ENCODE measurements at places on chromosomes 1 and 21.

DNA sequence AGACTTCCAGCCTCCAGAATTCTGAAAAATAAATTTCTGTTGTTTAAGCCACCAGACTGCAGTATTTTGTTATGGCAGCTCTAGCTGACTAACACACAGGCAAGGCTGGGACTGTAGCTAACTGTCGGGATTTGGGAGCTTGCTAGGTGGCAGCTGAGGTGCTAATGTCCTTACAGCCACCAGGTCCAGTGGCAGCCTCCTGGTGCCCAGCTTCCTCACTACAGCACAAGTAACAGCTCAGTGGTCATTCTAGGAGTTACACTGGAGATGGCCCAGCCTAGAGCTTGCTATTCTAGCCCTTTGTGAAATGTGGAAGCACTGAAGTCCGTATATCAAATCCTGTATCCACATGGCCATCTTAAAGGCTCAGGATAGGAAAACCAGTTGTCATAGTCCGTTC is 4.3 kb upstream of the C1orf115 start:
- no peak for DNase-seq

DNA sequence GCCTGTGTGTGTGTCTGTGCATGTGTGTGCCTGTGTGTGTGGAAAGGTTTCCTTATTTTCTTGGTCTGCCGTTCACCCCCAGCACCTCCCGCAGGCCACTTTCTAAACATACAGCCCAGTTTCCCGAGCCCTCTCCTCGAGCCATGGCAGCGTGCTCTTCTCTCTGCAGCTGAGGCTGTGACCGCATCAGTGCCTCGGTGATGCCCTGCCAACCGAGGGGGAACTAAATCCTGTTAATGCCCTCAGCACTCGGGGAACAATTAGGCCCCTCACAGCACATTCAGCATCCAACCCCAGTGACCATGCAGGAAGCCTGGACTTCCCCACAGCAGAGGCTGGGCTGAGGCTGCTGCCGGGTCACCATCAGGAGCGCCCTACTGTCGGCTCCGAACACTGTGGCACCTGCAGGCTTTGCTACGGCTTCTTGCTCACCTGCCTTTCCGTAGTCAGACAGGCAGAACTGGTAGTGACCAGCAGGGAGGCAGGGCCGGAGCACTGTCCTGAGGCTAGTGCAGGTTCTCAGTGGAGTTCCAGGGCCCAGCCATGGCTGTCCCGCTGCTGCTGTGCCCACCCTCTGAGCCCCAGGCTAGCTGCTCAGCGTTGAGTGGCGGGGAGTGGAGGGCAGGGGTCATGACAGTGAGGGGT is 8.1 kb downstream of the GPR137B start:
- DNase-seq = no peak

DNA sequence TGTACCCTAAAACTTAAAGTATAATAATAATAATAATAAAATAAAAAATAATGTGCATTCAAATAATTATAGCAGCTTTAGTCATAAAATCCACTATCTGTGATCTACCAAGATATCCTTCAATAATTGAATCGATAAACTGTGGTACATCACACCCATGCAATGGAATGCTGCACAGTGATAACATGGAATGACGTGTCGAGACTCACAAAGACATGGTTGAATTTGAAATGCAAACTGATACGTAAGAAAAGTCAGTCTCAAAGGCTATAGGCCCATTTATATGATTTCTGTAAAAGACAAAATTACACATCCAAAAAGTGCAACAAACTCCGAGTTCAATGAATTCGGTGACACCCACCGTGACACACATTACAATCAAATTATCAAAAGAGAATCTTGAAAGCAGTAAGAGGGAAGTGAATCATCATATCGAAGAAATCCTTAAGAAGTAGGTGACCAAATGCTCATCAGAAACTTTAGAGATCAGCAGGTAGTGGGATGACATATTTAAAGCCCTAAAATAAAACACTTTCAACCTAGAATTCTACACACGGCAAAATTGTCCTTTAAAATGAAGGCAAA is 5.2 kb upstream of the SPRR2E start:
- DNase-seq = no peak

DNA sequence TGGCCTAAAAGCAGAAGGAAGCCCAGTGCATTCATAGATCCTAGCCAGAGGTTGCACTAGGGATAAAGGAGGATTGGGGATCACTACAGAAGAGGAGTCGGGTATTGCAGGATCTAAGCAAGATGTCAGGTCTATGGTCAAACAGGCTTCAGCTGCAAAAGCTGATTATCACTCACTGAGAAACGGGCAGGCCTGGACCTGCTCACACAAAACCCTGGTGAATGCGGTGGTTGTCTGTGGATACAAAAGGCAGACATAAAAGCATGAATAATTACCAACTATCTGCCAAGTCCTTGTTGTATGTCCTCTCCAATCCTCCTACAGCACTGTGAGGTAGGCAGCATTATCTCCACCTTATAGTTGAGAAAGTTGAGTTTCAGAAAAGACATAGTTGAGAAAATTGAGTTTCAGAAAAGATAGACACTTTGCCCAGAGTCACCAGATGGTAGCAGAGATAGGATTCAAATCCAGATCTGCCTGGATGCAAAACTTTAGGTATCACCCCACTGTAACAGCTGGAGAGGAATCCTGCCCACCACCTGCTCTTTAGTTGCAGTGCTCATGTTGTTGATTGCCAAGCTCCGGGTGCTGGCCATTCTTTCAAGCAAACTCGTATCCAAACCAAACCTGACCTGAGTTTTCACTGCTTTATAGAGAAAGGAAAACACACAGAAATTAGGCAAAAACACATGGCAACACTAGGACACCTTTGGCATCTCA is 49.6 kb upstream of the HOOK1 start:
- DNase-seq = no peak

- DNase-seq = no peak
Measured at GRCh38 chr1:26991310-26992116, 2.0 kb upstream of the TRNP1 start.

DNA sequence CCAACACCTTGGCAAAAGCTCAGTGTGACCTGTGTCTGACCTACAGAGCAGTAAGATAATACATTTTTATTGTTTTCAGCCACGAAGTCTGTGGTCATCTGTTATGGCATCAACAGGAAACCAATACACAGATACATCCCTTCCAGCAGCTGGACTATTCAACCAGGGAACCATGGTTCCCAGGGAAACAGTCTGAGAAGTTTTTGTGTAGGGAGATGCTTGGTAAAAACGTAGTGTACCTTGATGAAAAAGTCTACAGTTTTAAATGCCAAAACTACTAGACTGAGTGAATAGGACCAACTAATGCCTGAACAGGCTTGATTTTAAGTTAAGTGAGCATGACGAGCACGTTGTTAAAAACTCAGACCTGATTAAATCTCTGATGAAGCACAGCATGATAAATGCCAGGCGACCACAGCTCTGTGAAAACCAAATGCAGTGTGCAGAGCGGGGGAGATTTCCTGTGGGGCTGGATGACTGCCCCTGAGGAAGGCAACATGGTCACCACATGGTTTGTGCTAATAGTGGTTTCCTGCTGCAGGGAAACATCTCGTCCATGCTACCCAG is 228.9 kb downstream of the TNR start:
- DNase-seq = peak; percentile 79

- DNase-seq = peak; percentile 14
Measured at GRCh38 chr1:235297579-235297978, 30.4 kb downstream of the ARID4B start.

GRCh38 chr1:180632326-180633056 is 669 bp downstream of the XPR1 start:
- DNase-seq = peak; percentile 40

DNA sequence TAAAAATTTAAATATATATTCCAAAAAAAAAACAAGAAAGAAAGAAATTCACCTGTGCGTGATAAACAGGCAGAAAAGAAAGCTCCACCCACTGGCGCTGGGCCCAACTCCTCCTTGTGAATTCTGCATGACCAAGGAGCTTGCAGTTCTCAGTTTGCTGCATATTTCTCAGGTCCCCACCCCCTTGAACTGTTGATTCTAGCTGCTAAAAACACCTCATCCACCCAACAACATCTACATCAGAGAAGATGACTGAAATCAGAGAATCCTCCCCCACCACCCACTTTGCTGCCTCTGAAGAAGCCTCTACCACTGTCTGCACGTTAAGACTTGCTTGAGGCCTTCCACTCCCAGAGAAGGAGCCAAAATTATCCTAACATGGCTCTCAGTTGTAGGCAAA is 104.8 kb downstream of the RGS2 start:
- DNase-seq = no peak

DNA sequence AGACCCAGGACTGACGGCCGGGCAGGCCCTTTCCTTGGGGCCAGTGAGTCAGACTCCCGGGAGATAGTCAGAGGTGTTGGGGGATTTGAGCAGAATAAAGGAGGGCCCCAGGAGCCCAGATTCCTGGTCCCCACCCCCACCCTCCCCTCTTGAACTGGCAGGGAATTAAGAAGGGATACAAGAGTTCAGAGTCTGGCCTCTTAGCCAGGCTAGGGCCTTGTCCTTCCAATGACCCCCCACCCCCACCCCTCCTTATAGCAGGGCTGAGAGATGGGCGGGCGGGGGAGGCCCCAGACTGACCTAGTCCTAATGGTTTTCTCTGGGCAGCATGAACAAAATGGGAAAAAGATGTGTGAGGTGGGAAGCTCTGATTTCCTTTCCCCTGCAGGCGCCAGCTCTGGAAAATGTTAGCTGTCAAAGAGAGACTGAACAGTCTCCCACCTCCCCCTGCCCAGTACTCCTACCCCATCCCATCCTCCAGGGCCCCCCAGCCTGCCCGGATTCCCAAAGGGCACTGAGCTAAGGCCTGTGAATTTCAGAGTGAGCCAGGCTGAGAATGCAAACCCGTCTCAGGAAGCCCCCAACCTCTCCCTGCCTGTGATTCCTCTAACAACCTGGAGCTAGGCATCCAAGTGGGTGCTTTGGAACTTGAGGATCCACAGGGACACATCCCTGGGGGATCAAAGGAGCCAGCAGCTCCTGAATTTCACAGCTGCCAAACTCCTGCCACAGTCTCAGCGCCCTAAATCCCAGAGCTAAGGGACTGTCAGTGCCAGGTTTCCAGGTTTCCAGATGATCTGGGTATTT is 5.8 kb upstream of the CRABP2 start:
- no peak for DNase-seq

DNA sequence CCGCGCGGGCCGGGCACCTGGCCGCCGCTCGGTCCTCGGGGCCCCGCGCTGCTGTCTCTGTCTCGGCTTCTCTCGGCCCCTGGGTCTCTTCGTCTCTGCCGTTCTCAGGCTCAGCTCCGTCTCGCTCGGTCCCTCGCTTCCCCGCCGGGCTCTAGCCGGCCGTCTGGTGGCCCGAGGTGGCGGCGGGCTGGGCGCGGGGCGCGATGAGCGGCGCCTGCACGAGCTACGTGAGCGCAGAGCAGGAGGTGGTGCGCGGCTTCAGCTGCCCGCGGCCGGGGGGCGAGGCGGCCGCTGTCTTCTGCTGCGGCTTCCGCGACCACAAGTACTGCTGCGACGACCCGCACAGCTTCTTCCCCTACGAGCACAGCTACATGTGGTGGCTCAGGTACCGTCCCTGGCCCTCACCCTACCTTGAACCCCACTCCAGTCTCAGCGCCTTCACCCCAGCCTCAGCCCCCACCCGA is 355 bp downstream of the SHISAL2A start:
- no peak for DNase-seq

DNA sequence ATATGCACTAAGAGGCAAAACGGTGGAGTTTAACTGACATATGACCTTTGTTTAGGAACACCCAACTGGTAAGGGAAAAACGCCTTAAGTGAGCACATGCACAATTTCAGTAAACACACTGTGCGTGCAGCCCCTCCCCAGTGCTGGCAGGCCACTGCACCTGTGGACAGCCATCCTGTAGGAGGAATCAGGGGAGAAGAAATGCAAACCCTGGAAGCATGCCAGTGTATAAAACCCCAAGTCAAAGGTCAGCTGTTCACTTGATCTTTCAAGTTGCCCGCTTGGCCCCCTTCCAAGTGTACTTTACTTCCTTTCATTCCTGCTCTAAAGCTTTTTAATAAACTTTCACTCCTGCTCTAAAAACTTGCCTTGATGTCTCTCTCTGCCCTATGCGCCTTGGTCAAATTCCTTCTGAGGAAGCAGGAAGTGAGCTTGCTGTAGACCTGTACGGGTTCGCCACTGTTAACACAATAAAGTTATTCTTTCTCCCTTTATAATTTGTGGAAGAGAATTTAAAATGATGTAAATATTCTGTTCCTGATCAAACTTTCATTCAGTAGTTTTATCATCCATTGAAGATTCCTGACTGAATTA is 31.8 kb downstream of the USP25 start:
- DNase-seq = no peak

- DNase-seq = no peak
Measured at GRCh38 chr1:211482306-211482705, 9.7 kb downstream of the RD3 start.

DNA sequence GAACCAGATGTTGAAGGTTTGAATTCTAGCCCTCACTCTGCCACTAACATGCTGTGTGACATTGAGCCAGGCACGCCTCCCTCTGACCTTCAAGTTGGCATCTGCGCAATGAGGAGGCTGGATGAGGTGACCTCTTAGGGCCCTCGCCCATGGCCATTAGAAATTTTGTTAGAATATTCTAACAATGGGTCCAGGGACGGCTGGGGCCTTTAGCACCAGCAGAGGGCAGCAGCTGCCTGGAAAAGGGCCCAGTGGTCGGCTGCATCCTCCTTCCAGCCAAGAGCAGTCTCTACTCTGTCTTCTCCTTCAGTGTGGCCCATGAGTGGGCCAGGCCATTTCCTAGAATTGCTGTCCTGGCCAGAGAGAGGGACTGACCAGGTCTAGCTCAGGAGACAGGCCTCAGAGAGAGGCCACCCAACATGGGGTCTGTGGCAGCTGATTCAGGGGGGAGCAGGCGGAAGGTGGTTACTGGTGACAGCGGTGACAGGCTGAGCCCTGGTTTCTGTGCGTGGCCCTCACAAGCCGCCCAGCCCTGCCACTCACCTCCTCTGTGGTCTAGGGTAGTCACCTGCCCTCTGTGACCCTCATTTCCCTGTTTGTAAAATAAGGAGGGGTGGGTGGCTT is 101.3 kb upstream of the ACTL8 start:
- no peak for DNase-seq

DNA sequence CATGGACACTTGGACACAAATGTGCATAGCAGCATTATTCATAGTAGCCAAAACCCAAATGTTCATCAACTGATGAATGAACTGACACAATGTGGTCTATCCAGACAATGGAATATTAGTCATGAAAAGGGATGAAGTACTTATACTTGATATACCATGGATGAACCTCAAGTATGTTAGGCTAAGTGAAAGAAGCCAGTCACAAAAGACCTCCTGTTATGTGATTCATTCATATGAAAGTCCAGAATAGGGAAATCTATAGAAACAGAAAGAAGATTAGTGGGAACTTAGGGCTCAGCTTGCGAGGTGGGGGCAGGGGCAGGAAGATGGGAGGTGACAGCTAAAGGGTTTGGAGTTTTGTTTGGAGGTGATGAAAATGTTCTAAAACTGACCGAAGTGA is 7.4 kb downstream of the KCNE1 start:
- no peak for DNase-seq

- peak; percentile 52 for DNase-seq
Measured at GRCh38 chr21:33127154-33127867, 57.4 kb downstream of the OLIG1 start.

Data from GF-D8 (cell line).